ENCODE measurements at places on chromosomes 16 and 17. TPM values are rescaled to one million over a fixed set of nuclear protein-coding genes. Genes with fewer than 3 reads are reported as not detected.

The RAB40C gene
- 30.9 TPM for total RNA-seq

The PRSS8 gene
- not detected for total RNA-seq

The SYT17 gene
- 3.1 TPM for total RNA-seq

The MTSS2 gene
- 95.0 TPM for total RNA-seq

All from neural crest cell (in vitro differentiated cells).